A673 (cell line): ENCODE measurements at places on chromosomes 12 and 14.

DNA sequence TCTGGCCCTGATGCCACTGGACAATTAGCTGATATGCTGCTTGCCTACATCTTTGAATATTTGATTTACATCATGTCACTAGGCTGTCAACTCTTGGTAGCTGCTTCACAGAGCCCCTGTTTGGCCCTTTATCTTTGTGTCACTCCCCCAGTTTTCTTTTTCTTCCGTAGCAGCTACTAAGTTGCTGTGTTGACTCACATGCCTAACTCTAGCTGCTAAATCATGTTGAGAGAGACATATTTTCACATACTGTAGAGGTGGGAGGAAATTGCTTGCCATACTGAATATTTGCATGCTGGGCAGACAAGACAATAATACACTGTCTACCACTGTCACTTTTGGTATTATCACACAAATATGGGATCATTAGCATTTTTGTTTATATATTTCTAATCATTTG is 147.1 kb upstream of the NOVA1 start:
- DNase-seq = no peak

DNA sequence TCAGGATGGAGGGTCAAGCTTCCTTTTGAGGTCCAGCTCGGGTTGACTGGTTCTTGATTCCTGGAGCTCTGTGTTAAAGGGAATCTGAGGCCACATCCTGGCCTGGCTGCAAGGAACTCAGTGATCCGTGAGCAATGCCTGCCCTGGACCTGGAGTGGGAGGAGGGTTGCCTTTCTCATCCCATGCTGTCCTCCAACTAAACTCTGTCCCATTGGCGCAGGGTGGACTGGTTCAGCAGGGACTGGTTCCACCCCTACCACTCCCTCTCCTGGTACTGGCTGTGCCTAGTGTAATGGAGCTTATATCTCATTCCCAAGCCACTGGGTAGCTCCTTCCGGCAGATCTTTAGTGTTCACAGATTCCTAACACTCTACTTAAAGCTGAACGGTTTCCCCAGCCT is 3.9 kb upstream of the CMKLR1 start:
- no peak for DNase-seq

GRCh38 chr14:33642691-33643244 is 308.1 kb downstream of the EGLN3 start:
- no peak for DNase-seq

DNA sequence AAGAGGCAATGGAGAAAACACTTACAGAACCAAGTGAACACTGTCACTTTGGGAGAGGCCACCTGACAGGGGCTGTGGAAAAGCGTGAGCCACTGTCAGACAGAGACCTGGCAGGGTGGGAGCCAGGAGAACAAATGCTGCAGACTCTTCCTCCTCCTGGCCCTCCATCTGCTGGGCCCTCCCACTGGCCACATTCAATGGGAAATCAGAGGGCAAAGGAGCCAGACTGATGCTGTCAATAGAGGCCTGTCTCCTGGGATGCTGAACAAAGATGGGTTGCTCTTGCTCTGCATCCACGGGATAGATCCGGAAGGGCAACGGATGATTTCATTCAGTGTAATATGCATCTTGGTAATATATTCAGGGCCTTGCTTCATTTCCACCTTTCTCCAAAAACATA is 44.9 kb upstream of the BCAT1 start:
- DNase-seq = no peak

DNA sequence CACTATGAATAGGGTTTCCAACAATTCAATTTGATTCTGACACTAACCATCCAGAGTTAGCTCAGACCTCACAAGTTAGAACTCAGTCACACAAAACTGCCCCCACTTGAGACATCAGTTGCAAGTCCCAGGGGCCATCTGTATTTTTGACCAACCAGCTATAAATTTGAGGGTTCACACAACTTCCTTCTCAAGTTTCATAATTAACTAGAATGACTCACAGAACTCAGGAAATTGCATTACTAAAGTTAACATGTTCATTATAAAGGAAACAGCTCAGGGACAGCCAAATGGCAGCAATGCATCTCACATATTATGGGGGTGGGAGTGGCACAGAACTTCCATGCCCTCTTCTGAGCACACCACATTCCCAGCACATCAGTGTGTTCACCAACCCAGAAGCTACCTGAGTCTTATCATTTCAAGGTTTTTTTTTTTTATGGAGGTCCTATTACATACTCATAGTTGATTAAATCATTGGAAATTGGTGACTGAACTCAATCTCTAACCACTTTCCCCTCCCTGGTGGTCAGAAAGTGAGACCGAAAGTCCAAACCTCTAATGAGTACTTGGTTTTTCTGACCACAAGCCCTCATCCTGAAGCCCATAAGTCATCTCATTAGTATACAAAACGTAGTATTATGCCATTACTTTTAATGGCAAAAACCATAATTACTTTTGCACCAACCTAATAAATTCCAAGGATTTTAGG is 1721.5 kb upstream of the SEL1L start:
- peak; percentile 90 for DNase-seq

DNA sequence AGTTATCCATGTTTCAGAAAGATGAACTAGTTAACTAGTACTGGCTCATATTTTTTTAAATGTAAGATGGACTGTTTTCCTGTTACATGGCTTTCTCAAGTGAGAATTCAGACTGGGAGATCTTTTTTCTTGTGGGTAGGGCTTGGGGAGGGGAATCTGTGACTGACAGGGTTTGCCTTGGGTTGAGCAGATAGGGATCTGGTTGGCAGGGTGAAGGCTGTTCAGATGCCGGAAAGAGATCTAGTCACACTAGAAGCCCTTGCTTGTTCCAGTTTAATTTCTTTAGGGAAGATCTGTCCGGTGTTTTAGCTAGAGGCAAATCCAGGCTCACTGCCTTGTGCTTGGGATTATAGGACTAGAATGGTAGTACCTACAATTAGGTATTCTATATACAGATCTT is 63.2 kb downstream of the FBXO33 start:
- no peak for DNase-seq

DNA sequence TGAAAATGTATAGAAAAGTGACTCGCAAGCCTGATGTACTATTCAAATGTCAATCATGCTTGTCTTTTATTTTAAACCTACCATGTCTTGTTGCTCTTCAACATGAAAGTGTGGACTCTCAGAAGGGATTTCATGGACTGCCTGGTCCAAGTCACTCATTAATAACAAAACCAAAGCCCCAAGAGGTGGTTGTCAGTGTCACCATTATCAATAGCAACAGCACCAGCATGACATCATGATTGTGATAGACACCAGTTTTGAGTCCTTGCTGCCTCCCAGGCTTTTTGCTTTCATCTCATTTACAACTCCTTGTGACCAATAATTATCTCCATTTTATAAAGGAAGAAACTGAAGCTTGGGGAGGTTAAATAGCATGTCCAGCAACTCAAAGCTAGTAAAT is 112.0 kb upstream of the TMPO start:
- DNase-seq = no peak

DNA sequence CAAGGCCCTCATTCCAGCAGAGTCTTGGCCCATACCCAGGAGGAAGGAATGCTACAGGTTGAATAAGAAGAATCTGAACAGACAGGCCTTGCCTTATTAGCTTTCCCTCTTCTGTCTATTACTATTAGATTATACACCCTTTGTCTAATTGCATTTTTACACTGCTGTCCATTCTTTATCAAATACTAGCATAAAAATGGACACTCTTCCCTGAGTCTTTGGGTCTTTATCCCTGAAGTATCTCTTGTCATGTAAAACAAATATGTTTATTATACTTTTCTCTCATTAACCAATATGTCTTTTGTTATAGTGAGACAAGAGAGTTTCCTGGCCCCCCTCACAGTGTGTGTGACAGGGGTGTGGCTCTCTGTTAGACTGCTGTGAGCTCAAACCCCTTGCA is 897.4 kb upstream of the SEL1L start:
- DNase-seq = no peak

- DNase-seq = no peak
These were observed 45.1 kb downstream of the NOS1 start for GRCh38 chr12:117316336-117316735.

GRCh38 chr12:130953771-130954543 is at the start of gene ADGRD1:
Gene ADGRD1, plus strand, starts transcription at chr12:130953907. Its CDS starts 559 bp downstream, at chr12:130954466.
- DNase-seq = no peak

- DNase-seq = peak; percentile 51
These were observed 180.8 kb downstream of the CRADD start for GRCh38 chr12:93857991-93858447.

DNA sequence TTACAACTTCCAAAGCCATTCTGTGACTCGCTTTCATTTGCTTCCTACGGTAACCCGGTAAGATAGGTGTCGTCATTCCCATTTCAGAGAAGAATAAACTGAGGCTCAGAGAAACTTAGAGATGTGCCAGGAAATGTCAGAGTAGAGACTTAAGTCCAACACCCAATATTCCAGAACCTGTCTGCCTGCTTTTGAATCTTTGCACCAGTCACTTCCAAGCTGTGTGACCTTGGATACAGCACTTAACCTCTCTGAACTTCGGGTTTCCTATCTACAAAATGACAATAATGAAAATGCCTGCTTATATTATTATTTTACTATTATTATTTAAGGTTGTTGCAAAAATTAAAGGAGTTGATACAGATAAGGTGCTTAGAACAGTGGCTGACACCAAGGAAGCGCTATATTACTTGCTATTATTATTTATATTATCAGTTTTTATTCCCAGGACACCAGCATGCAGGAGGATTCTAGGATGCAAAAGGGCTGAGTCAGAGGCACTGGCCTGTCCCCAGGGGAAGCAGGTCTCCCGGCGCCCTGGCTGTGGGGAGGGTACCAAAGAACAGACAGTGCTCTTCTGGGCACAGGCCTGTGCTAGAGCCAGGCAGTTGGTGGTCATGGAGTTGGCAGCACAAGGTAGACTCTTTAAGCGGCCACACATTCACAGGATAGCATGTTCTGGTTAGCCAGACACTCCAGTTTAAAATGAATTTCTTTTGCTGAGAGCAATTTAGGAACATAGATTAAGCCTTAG is 5.4 kb downstream of the HSPB8 start:
- DNase-seq = no peak

DNA sequence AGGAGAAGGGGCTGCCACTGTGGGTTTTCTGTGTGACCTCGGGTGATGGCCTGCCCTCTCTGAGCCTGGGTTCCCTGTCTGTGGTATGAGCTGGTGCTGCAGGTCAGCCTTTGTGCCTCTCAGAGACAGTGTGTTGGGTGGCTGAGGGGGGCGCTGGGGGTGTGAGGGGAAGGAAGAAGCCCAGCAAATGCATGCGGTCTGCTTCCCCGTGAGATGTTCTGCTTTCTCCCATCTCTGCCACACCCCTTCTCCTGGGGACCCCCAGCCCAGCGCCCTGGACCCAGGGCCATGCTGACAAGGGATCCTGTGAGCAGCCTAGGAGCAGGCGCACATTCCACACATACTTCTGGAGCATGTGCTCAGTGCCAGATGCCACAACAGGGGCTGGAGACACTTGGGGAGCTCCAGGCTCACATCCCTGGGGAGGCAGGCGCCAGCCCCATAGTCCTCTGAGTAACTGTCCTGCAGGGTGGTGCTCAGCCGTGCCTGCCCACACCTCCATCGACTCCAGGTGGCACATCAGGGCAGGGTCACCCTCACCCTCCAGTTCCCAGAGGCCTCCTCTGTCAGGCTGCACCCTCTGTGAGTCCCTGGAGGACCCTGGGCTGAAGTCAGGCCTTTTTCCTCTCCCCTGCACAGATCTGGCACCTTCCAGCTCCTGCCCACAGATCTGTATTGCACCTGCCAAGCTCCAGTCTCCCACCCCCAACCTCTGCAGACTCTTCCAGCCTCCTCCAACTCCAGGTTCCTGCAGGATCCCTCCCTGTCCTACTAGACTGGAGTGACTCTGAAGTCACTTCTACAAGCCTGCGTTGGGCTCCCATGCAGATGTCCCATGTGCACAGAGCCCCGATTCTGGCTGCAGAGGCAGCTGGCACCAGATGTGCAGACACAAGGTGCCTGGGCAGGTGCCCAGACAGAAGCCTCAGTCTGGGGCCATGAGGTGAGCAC is 205.6 kb downstream of the KIF26A start:
- no peak for DNase-seq

- DNase-seq = no peak
These were observed 49.7 kb downstream of the CYP46A1 start for GRCh38 chr14:99733540-99734405.

GRCh38 chr14:36315159-36315853 is 5.1 kb downstream of the MBIP start:
- DNase-seq = no peak

GRCh38 chr14:36511981-36512584 is 7.9 kb downstream of the NKX2-1 start:
- DNase-seq = no peak

DNA sequence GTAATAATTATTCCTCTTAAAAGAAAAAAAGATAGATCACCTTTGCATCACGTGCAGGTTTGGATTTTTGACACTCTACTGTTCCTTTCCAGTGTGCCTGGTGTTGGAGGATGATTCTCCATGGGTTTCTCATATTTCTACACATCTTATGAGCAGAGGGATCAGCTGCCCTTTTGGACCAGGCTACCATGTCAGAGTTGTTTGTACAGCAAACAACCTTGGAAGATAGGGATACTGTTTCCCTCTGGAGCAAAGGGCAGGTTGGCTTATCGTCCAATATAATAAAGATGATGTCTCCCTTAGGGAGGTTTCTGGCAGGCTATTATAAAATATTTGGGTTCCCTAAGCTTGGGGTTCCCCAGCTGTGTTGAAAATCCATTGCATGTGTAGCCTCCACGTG is 42.1 kb downstream of the DAO start:
- DNase-seq = no peak

DNA sequence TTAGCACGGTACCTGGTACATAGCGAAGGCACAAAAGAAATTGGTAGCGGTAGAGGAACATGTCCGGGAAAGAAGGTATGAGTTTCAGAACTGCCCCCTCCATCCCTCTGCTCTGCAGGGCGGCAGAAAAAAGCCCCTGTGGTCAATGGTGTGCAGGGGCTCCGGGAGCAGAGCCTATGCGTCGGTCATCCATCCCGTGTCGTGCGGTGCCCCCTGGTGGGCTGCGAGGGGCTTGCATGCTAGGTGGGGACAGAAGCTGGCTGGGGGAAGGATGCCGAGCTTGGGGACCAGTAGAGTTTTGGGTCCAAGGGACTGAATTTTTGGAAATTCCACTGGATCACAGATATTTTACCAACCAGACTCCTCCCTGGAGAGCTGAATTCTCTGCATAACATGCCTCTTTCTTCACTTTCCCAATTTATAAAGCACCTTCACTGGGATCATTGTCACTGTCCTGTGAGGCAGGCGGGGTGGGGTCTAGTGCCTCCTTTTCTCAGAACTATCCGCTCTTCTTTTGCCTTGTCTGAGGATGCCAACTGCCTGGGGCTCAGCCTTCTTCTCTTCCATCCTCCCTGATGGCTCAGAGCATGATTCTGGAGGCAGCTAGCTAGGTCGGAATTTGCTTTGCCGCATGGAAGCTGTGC is 148.7 kb downstream of the SMOC1 start:
- peak; percentile 65 for DNase-seq

GRCh38 chr14:60002819-60003492 is 83.0 kb downstream of the LRRC9 start:
- no peak for DNase-seq
